ENCODE measurements at places on chromosomes 11 and 22.
A peak's percentile ranks its signal among the peaks of the same experiment; 100 is the strongest.

DNA sequence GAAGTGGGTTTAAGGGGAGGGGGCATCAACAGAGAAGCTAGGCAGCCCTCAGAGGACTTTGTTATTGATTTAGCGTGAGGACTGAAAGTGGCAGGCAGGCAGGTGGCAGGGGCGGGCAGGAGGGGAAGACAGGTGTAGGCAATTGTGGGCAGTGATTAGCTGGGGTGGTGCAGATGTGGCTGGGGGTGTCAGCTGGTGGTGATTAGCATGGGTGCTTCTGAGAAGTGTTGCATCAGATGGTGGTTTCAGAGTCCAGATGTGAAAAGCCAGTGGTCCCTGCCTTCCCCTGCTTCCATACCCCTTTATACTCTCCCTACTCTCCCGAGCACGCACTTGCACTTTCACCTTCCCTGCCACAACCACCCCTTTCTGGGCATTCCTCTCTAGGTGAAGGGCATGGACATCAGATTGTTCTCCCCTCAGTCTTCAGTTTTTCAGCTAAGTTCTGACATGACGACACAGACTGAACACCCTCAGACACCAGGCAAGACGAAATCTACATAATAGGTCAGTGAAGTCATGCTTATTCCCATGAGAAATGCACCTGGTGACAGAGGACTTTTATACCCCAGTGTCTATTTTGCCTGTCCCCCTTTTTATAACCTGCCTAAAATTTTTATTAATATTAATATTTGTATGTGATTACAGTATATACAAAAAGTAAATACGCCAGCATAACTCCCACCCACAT, 435.7 kb upstream of the CADM1 start:
- no peak for DNase-seq

DNA sequence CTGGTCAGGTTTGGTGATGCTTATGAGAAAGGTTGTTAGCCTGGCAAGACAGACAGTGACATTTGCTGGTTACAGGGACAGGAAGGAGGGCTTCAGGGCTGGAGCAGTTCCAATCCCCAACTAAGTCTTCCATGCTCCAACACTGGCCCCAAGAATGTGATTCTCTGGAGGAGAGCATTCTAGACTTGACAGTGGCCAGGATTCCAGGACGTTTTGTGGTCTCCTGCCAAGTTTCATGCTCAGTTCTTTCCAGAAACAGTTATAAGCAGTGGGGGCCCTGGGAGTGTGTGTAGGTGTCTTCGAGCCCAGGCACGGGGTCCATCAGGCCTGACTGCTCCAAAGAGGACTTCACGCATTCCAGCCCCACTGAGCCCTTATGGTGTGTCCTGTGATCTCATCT, 8.9 kb upstream of the GRK3 start:
- no peak for DNase-seq

DNA sequence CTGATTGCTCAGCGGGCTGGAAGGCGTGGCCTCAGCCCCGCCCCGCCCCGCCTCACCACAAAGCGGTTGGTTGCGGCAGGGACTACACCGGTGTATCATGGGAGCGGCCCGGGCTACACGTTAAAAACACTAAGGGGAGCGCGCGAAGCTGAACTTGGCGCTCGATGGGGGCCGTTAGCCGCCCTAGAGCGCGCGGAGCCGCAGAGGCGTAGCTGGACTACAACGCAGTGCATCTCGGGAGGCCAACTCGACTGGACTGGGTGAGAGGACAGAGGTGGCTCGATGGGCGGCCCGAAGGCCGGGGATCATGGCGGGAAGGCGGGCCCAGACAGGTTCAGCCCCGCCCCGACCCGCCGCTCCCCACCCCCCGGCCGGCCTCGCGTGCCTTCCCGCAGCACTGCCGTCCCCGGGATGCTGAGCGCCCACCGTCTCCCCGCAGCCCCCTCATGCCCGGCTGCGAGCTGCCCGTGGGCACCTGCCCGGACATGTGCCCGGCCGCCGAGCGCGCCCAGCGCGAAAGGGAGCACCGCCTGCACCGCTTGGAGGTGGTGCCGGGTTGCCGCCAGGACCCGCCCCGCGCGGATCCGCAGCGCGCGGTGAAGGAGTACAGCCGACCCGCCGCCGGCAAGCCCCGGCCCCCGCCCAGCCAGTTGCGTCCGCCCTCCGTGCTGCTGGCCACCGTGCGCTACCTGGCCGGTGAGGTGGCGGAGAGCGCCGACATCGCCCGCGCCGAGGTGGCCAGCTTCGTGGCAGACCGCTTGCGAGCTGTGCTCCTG, at the start of gene SAC3D1:
Gene SAC3D1 (plus strand): TSS at position 364 of the 776 bp plus-strand sequence. CDS start 83 bp downstream, at position 447.
- peak; percentile 99 for DNase-seq

GRCh38 chr11:73366265-73366610, 10.0 kb upstream of the RELT start:
- DNase-seq: no peak

- DNase-seq: no peak
These were observed 19.0 kb downstream of the RNH1 start for GRCh38 chr11:488062-488461.

DNA sequence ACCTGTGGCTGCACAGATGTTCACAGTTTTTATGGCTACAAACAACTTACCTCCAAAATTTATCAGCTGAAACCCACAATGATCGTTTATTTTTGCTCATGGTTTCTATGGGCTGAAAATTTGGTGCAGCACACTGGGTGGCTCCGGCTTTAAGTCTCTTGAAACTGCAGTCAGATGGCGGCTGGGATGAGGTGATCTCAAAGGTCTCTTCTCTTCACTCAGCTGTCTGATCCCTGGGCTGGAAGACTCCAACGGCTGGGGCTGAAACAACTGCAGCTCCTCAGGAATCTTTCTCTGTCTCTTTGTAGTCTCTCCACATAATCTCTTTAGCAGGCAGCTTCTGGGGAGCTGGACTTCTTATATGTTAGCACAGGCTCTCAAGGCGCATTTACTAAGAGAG, 117.3 kb upstream of the FAT3 start:
- no peak for DNase-seq

- peak; percentile 1 for DNase-seq
These were observed 484.7 kb upstream of the CNTN5 start for GRCh38 chr11:98536023-98536422.

DNA sequence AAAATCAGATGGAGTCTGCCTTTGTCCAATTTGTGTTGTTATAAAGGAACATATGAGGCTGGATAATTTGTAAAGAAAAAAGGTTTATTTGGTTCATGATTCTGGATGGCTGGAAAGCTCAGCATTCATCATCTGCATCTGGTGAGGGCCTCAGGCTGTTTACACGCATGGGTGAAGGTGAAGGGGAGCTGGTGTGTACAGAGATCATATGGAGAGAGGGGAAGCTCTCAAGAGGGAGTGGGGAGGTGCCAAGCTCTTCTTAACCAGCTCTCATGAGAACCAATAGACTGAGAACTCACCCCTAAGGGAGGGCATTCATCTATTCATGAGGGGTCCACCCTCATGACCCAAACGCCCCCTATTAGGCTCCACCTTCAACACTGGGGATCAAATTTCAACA, 40.0 kb downstream of the NEU3 start:
- no peak for DNase-seq

DNA sequence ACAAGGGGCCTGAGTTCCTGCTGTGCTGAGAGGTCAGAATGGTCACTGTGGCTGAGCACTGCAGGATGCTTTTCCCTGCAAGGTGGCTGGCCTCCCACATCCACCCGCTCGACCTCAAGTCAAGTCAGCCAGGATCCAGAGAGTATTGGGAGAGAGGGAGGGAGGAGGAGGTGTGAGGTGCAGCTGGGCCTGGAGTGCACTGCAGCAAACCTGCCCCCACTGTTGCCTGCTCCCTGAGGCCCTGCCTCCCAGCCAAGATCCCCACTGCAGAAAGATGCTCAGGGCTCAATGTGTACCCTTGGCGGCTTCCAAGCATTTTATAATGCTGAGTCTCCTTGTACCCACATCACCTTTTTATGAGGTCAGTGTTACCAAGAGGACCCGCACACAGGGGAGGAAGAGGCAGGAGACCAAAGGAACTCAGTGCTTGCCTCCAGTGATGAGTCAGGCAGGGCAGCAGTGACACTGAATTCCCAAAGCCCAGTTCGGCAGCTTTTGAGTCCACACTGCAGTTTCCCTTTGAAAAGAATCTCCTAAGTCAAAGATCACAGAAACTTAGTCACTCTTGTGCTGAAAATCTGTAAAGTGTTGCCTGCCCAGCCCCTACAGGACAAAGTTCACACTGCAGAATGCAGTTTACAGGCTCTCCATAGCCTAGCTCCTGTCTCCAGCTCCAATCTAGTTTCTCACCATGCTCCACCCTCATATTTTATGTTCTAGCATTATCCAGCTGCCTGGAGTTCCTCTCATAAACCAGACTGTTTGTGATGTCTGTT, 3.1 kb downstream of the ENDOD1 start:
- peak; percentile 65 for DNase-seq

- DNase-seq: peak; percentile 87
These were observed 235.4 kb downstream of the METTL15 start for GRCh38 chr11:28343304-28344233.

- DNase-seq: no peak
These were observed 24.1 kb downstream of the RRAS2 start for GRCh38 chr11:14334893-14335292.

- DNase-seq: no peak
These were observed 14.2 kb upstream of the FAM83F start for GRCh38 chr22:39980596-39980995.

- DNase-seq: no peak
These were observed 1.3 kb upstream of the NDUFV1 start for GRCh38 chr11:67605231-67606011.

DNA sequence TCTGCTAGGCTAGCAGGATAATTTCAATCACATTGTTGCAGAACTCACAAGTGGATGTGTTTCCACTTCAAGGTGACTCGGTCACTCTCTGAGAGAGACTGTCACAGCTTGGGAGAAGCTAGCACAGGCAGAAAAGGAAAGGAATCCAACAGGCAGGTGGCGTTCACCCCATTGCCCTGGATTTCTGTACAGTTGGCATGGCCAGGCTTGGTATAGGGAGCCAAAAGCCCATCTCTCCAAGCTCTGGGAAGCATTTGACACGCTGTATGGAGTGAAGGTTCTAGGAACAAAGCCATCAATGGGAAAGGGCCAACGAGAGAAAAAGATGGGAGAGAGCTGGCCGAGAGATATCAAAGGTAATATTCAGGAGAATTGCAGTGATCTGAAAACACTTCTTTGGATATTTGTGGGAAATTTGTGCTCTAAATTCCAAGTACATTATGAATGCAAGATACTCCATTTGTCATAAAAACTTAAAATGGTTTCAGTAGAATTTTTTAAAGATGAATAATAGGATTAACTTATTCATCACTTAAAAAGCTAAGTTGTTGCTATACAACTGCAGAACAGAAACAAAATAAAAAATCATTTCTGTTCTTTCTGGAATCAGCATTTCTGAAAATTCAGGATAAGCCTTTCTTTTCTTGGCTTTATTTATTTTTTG, 223.5 kb upstream of the NTM start:
- DNase-seq: no peak

DNA sequence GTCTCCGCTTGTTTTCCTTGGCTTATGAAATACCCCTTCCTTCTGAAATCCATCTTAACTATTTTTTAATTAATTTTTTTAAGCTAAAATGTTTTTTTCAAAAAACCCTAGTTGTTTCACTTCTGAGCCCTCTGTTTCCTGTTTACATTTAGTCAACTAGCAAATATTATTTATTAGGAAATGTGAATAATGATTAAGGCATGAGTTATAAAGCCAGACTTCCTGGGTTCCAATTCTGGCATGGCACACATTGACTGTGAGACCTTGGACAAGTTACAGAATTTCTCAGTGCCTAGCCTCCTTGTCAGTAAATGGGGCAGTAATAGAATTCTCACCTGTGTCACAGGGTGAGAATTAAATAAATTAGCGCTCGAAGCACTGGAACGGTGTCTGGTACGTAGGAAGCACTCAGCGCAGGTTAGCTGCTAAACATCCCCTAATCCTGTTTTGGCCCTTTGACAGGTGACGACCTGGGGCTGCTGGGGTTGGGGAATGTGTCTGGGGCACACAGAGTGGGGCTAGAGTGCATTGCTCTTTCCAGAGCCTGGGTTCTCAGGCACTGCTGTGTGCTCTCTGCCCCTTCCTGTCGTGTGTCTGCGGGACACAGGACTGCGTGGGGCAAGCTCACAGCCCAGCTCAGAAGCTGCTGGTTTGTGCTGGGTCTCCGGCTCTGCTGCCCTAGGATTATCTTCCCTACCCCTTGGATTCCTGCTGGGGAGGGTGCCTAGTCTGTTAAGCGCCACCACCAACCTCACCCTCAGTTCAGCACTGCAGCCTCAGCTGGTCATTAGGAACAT, 13.1 kb downstream of the PANX1 start:
- no peak for DNase-seq

- no peak for DNase-seq
These were observed 10.5 kb downstream of the APIP start for GRCh38 chr11:34905666-34906065.

DNA sequence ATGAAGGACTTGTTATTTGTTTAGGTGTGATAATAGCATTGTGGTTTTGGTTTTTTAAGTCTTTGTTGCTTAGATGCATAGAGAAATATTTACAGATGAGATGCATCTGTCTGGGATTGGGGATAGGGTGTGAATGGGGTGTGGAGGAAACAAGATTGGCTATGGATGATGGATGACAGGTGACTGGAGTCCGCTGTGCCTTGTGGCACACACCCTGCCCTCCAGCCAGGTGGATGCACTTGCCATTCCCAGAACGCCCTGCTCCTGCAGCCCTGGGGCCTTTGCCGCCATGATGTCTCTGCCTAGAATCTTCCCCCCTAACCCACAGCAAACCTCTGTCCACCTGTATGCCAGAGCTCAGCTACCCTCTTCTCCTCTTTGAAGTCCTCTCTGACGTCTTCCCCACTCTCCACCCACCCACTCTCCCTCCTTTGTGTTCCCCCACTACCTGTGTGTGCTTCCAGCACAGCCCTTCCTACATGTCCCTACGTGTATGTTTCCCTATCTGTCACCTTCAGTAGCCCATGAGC, 54.7 kb downstream of the WNT11 start:
- no peak for DNase-seq

- peak; percentile 92 for DNase-seq
These were observed 14.0 kb downstream of the SAMM50 start for GRCh38 chr22:43969021-43969878.

DNA sequence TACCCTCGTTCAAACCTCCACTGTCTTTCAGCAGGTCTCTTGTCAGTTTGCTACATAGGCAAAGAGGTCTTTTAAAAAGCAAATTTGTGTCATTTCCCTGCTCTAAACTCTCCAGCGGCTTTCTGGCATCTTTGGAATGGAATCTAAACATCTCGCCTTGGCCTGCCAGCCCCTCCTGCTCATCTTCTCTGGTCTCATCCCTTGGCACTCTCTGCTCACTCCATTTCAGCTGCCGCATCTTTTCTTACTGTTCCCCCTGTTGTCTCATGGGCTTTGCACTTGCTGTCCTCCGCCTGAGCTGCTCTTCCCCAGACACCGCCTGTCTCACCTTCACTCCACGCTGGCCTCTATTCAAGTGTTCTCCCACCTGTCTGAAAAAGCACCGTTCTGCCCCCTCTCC, 46.6 kb downstream of the BMAL1 start:
- DNase-seq: no peak

GRCh38 chr11:71397961-71398360, 50.2 kb downstream of the DHCR7 start:
- DNase-seq: no peak

DNA sequence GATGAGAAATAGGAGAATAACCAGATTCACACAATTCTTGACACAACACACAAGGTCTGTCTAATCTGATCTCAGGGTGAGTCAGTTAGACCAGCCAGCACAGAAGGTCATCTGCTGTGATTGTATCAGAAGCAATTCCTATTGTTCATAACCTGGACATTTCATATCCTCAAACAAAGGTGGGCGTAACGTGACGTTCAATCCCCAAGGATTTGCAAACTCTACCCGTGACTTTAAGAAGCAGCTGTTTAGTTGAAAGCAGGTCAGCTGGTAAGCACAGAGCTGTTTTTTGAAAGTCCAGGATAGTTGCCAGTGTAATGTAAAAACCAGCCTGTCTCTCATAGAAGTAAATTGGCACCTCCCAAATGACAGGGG, 385.1 kb downstream of the DCDC1 start:
- no peak for DNase-seq
